ENCODE measurements at places on chromosomes 5 and 9.

DNA sequence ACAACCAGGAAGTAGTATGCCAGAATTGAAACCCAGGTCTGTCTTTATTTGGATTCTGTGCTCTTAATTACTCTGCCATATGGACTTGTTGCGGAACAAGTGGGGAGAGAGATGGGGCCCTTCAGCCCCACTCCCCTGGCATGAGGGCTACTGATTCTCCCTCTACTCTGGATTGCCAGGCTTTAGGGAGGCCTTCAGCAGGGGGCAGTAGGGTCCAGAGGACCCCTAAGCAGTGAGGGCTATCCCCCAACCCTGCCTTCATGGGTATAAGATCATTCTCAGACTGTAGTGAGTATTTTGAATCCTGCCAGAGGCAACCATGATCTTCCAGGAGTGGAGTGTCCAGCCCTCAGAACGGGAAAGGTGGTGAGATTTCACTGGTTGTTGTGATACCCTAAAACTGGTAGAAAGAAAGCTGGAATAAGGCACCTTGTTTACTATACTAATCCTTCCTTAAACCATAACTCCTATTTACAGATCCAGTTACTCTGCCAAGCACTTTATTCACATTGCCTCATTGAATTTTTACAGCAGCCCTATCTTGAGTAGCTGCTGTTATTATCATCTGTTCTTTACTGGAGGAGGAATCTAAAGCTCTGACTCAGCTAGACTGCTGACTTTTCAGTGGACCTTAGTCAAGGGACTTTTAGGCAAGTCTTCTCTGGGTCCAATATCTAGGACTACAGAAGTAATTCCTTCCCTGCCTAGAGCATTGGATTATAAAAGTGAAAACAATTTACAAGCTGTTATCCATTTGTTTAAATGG is 31.3 kb upstream of the LARP1 start:
- DNase-seq, result no peak

DNA sequence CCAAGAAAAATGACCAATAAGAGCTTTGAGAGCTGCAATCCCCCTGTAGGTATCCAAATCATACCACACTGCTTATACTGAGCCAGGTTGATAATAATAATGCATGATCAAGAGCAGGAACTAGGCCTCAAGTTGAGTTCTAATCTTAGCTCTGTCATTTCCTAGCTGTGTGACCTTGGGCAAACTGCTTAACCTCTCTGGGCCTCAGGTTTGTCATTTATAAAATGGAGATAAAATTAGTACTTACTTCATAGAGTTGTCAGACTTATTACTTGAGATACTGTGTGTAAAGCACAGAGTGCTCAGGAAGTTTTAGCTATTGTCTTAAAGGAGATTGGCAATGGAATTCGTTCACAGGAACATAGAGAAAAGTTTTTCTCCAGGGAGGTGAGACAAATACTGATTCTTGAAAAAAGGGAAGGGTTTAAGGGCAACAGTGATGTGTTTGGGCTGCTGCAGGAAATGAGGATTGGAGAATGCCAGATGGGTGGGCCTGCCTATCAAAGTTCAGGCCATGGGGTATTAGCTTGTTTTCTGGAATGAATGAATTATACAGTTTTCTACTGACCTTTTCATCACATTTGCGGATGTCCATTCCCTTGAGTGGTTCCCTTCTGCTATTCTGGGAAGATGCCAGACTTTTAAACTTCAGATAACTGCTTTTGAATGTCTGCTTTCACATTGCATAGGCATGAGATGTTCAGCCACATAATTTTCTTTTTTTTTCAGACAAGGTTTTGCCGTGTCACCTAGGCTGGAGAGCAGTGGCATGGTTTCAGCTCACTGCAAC is 10.2 kb upstream of the ATP6V0E1 start:
- no peak for DNase-seq

DNA sequence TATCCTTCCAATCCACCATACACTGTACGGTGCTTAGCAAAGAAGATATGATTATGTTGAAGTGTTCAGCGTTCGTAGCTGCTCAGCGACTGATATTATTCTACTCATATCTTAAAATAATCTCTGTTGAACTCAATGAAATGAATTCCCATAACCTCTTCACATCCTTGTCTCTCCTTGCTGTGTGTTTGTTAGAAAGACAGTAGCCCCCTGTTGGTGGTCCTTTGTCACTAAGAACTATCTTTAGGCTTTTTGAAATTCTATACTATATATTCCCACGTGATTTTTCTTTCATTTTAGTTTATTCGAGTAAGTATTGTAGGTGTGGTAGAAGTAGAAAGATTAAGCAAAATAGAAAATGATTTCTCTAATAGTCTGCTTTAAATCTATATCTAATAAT is 762.8 kb upstream of the WWC1 start:
- no peak for DNase-seq

GRCh38 chr9:99666571-99666970 is 155.1 kb upstream of the NR4A3 start:
- DNase-seq, result peak; percentile 2

DNA sequence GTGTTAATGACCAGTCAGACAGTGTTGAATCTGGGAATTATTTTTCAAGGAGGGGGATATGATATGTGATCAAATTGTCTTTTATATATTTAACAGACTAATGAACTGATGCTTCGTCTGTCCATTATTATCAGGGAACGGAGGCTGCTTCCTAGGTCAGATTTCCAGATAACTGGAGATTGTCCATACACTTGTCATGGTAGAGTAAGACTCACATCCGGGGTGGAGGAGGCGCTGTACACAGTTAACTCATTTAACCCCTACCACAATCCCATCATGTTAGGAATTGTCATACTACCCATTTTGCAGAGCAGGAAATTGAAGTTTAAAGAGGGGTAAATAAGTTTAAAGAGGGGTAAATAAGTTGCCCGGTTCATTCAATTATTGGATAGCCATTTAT is 55.9 kb downstream of the ARHGAP26 start:
- DNase-seq, result no peak

- no peak for DNase-seq
These were observed 185.7 kb downstream of the NR3C1 start for GRCh38 chr5:143217804-143218160.

DNA sequence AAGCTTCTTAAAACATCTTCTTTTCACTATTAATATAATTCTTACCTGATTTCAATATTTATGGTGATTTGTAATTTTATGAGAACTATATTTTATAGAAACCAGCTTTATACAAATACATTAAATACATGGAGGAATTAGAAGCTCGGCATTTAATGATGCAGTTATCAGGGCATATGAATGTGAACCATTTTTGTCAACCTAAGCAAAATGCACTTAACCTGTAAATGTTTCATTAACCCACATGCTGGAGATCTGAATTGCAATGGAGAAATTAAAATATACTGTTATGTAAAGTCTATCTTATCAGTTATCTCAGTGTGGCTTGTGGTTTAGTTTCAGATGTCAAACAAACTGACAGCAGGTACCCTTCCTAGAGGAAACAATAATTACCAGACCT is 63.2 kb upstream of the CDH12 start:
- no peak for DNase-seq

DNA sequence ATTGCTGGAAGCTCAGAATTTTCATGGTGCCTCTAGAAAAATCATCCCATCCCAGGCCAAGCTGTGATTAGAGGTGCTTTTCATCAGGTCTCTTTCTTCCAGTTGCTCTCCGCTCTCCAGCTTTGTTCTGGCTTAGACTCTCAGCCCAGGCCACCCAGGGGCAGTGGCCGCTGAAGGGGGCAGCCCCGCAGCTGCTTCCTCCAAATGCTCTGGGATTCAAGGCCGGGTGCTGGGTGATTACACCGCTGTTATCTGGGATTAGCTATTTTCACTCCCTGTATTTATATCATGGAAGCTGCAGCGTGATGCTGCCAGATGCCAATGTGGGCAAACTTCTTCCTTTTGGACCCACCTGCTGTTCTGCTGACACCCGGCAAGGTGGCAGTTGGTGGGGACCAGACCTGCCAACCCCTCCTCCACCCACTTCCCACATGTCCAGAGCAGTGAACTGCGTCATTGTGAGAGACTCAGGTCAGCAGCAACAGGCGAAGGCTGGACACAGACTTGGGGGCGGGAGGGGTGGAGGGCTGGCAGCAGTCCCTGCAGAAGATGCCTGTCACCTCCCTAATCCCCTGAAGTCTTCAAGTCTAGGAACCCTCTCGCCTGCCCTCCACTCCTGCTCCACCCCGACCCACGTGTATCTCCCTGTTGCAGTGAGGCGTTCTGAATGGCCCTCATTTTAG is 33.9 kb upstream of the NKX2-5 start:
- DNase-seq, result no peak

DNA sequence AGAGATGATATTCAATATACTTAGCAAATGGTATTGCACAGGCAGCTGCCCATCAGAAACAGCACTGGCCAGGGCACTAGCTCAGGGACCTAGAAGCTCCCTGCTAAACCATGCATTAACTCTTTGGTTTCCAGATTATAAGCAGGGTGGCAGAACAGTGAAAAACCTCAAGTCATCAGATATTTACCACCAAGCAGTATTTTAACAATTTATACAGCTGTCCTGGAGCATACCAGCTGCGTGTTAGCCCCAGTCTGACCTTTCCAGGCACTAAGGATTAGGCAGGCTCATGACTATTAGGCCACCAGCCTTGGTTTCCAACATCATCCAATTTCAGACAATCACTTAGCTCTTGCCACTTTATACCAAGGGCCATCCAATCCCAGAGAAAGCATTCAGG is 326.5 kb downstream of the CAAP1 start:
- DNase-seq, result no peak

DNA sequence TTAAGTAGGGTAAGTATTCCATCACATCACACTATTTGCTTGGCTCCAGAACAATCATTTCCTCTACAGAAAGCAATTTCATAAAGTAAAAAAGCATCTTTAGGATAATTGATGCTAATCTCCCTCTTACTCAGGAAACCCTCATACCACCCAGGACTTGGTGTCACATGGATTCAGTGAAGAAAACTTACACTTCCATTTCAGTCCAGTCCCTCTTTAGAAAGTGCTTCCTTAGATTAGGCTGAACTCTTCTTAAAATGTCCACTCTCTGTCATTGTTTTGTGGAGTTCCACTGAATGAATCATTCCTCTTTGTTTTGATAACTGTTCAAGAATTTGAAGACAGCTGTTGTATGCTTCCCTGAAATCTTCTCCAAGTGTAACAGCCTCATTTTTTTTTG is 144.0 kb upstream of the ZNF462 start:
- no peak for DNase-seq

- DNase-seq, result peak; percentile 56
These were observed 22.0 kb downstream of the ENHO start for GRCh38 chr9:34500623-34501267.
